ENCODE measurements at places on chromosomes 5 and 9.

- DNase-seq: peak; percentile 91
Measured at GRCh38 chr9:88534456-88535225, at the start of gene NXNL2. NXNL2 (plus strand) TSS chr9:88535178; CDS start chr9:88535435, 257 bp downstream.

- DNase-seq: no peak
Measured at GRCh38 chr5:15885156-15885555, 294.4 kb downstream of the MARCHF11 start.

GRCh38 chr5:115641948-115642347 lies 16.1 kb upstream of the TMED7 start:
- no peak for DNase-seq

- no peak for DNase-seq
Measured at GRCh38 chr9:84264307-84265029, 76.1 kb downstream of the SLC28A3 start.

GRCh38 chr5:65246741-65247140 lies 235.0 kb downstream of the ADAMTS6 start:
- DNase-seq: no peak

- DNase-seq: no peak
Measured at GRCh38 chr9:134966697-134967546, 49.2 kb upstream of the FCN1 start.

GRCh38 chr5:96871027-96871399 lies 5.3 kb upstream of the ERAP2 start:
- no peak for DNase-seq

DNA sequence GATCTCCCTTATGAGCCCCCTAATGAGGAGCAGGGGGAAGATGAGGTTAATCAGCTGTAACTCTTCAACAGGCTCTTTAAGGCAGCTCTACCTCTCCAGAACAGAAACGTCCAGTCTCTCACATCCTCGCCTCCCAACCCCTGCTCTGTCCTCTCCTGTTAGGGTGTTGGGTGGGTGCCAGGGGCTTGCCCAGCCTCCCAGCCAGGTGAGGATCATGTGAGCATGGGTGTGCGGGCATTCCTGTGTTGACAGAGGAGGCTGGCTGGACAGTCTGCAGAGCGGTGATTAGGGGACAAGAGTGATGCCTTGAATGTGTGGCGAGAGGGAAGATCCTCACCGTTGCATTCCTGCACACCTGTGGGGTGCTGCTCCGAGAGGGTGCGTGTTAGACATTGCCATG lies 51.7 kb downstream of the CCDC180 start:
- no peak for DNase-seq

- DNase-seq: peak; percentile 66
Measured at GRCh38 chr5:54985301-54986268, at the start of gene ESM1. ESM1 (minus strand) TSS chr5:54985593; CDS start chr5:54985517, 76 bp downstream.

DNA sequence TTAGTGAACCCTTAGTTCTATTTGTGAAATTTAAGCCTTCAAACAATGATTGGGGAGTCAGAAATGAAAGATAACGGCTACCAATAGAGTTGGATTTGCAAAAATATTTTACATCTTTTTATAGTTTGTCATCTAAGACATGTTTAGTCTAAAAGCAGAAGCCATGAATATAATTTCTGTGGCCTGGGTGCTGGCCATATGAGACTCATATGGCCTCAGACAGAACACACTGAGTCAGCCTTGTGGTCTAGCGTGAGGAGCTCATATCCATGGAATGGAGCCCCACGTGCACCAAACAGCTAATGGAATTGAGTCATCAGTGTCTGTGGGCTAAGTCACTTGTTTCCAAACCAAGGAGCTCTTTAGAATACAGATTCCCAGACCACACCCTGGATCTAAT lies 240.7 kb upstream of the NREP start:
- peak; percentile 99 for DNase-seq

DNA sequence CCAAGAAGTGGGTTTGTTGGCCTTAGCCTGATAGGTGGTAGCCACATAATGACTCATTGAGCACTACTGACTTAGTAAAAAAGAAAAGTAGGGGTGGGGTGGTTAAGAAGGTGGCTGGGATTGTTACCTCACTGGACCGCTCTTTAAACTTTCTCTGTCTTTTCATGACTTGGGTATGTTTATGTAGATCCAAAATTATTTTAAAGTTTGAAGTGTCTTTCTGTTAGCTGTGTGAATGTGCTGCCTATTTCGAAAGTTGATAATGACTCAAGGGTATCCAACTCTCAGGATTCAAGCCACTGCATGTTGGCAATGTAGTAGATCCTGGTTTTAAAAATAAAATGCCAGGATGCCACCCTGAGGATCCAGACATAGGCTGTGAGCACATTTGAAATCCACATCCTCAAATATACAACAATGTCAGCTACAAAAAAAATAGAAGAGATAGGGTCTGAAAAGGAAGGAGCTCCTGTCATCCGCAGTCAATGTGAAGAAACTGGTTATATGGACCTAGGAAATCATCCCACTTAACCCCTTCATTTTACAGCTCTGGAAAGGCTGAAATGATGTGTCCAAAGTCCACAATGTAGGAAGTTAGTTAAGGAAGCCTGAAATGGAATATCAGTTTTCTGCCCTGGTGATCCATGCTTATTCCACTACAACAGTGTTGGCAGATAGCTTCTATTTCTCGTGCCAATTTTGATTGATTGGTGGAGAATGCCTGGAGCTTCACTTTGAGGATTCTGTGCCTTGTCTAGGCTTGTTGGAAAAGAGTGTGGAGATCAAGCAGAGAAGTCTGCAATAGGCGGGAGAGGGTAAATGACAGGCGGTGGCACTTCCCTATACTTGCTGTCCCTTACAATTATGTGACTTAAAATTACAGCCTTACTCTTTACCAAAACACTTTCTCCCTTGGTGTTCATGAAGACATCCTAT lies 23.4 kb downstream of the ZNF462 start:
- DNase-seq: no peak

DNA sequence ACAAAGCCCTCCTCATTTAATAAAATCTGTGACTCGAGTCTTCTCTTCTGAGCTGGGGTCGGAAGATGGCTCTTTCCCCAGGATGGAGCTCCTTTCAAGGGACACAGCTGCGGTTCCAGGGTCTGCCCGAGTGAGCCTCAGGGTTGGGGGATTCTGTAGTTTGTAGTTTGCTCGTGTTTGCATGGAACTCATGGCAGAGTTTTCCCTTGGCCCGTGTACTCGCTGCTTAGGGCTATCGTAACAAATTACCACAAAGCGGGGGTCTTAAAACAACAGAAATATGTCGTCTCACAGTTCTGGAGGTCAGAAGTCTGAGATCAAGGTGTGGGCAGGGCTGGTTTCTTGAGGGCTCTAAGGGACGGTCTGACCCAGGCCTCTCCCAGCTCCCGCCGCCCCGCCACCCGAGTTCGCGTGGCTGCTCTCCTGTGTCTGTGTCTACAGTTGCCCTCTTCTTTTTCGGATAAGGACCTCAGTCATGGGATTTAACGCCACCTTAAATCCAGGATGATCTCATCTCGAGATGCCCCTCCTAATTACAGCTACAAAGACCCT lies 13.9 kb upstream of the LPCAT1 start:
- DNase-seq: no peak

GRCh38 chr9:85155352-85155751 lies 485.8 kb downstream of the NTRK2 start:
- no peak for DNase-seq

DNA sequence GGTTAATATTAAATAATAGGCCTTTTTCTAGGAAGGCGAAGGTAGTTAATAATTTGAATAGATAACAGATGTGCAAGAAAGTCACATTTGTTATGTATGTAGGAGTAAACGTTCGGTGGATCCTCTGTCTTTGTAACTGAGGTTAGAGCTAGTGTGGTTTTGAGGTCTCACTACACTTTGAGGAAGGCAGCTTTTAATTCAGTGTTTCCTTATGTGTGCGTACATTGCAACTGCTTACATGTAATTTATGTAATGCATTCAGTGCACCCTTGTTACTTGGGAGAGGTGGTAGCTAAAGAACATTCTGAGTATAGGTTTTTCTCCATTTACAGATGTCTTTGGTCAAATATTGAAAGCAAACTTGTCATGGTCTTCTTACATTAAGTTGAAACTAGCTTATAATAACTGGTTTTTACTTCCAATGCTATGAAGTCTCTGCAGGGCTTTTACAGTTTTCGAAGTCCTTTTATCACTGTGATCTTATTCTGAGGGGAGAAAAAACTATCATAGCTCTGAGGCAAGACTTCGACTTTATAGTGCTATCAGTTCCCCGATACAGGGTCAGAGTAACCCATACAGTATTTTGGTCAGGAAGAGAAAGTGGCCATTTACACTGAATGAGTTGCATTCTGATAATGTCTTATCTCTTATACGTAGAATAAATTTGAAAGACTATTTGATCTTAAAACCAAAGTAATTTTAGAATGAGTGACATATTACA lies 45.7 kb downstream of the TGFBR1 start:
- no peak for DNase-seq

DNA sequence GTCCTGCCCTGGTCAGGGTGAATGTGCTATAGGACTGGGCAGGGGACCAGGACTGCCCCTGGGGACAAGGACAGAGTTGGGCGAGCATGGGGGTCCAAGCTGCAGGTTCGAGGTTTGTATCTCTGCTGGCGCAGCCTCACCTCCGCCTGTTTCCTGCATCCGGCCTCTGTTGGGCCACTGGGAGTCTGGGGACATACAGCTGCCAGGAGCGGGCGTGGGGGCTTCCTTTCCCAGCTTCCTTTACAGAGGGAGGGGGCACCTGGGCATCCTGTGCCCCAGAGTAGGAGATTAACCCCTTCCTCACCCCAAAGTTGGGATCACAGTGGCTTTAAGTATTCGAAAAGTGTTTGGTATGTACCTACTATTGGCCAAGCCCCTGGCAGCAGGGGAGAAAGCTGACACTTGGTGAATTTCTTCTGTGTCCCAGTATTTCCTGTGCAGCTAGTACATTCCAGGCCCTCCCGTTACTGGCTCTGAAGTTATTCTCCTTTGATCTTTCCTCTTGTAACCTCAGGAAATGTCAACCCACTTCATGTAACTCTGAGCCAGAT lies 19.0 kb downstream of the OLFML2A start:
- no peak for DNase-seq

GRCh38 chr5:6591671-6592288 lies 41.1 kb downstream of the NSUN2 start:
- no peak for DNase-seq

- DNase-seq: no peak
Measured at GRCh38 chr9:106934442-106935238, 71.7 kb downstream of the ZNF462 start.

DNA sequence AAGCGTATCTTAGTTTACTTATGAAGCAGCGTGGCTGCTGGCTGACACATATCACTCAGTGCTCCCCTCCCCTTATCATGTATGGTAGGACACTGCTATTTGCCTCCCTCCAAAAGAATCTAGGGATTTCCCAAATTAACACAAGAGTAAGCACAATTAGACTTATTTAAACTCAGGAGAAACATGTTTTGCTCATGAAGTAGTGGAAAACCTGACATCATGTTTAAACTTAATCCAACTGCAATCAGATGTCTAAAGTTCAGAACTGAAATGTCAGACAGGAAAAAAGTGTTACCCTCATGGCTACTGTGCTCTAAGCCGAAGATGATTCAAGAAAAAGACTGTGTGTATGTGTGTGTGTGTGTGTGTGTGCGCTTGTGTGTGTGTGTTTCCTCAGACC lies 324.1 kb upstream of the TNC start:
- DNase-seq: peak; percentile 78

DNA sequence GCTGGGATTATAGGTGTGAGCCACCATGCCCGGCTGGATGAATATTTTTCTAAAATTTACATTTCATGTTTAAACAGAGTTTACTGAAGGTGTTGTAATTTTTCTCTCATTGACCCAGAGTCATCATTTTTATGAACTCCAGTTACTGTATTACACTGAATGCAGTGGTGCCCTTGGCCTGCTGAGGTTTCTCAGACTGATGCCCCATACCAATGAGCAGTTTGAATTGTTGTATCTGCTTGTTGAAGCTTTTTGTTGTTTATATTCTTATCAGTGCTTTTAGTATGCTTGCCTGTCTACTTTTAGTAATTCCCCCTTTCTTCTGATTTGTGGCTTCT lies 29.9 kb downstream of the NFX1 start:
- DNase-seq: no peak

Measured in mesenchymal stem cell (in vitro differentiated cells and primary cell).